ENCODE measurements at places on chromosomes 5 and 9.

GRCh38 chr5:161372682-161373344, 173.7 kb downstream of the GABRB2 start:
- no peak for DNase-seq

DNA sequence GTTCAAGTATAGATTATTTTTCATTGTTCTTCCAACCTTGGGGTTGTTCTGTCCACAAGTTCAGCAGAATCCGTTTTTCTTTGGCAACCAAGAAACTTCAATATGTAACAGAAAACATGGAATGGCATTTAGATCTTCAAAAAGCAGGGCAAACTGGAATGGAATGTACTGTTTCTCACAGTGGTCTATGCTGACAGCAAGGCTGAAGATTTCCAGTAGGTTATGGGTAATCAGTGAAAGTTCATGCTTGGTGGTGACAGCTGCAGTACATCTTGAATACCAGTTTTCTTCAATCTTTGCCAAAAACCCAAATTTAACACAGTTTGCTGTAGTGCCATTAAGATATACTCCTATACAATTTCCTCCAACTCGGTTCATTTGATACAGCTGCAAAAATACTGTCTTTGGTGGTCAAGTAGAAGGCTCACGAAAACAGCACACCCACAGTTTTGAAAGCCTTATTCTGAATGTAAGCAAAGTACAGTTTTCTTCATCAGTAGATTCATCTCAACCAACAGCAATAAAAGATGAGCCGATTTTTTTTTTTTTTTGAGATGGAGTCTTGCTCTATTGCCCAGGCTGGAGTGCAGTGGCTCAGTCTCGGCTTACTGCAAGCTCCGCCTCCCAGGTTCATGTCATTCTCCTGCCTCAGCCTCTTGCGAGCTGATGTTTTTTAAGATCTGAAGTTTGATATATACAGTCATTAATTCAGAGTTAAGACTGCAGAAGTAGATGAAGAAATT, 4.9 kb downstream of the TRIM52 start:
- no peak for DNase-seq

- no peak for DNase-seq
These were observed 388.2 kb downstream of the FAM170A start for GRCh38 chr5:120017513-120017912.

GRCh38 chr5:143001764-143002351, 231.7 kb downstream of the ARHGAP26 start:
- DNase-seq = peak; percentile 82

DNA sequence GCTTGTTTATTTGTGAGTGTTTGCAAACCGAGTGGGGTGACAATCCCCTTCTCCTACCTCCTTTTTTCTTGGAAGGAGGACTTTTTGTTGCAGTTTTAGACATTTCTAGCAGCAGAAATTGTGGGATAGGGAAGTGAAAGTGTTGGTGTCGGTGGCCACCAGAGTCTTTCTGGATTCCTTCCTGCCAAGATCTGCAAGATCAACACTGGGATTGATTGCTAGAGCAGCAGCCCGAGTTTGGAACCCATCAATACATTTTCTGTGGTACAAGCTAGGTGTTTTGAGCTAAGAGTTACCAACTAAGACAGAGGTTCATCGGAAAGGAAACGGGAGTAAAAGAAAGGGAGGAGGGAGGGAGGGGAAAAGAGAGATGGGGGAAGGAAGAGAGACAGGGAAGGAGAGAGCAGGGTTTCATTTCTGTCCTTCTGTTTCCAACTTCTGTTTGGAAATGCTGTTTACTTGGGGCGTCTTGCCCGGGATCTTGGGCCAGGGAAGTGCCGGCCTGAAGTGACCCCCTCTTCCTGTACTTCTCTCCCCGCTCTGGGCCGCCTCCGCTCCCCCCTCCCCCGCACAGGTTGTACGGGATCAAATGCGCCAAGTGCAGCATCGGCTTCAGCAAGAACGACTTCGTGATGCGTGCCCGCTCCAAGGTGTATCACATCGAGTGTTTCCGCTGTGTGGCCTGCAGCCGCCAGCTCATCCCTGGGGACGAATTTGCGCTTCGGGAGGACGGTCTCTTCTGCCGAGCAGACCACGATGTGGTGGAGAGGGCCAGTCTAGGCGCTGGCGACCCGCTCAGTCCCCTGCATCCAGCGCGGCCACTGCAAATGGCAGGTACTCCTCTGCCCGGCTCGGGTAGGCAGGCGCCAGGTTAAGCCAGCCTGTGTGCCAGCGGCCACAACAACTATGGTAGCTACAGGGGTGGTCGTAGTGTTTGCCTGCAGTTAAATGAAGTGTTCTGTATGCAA, 4.0 kb downstream of the ISL1 start:
- no peak for DNase-seq

GRCh38 chr9:131253891-131254491, 22.3 kb downstream of the FAM78A start:
- DNase-seq = peak; percentile 94

DNA sequence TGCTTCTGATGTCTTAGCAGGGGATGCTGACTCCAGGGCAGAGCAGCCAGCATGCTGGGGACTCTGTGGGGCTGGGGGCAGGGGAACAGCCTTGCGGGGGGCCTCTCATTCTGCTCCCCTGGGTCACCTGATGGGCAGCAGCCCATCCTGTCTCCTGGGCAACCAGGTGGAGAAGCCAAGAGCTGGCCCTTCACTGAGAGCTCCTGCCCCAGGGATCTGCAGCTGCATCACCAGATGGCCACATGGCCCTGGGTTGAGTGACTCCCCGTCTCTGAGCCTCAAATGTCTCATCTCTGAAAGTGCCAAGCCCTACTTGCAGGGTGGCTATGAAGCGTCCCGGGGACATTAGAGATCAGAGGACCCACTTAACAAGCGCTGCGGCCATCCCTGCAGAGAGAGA, 49.1 kb downstream of the LRSAM1 start:
- no peak for DNase-seq

DNA sequence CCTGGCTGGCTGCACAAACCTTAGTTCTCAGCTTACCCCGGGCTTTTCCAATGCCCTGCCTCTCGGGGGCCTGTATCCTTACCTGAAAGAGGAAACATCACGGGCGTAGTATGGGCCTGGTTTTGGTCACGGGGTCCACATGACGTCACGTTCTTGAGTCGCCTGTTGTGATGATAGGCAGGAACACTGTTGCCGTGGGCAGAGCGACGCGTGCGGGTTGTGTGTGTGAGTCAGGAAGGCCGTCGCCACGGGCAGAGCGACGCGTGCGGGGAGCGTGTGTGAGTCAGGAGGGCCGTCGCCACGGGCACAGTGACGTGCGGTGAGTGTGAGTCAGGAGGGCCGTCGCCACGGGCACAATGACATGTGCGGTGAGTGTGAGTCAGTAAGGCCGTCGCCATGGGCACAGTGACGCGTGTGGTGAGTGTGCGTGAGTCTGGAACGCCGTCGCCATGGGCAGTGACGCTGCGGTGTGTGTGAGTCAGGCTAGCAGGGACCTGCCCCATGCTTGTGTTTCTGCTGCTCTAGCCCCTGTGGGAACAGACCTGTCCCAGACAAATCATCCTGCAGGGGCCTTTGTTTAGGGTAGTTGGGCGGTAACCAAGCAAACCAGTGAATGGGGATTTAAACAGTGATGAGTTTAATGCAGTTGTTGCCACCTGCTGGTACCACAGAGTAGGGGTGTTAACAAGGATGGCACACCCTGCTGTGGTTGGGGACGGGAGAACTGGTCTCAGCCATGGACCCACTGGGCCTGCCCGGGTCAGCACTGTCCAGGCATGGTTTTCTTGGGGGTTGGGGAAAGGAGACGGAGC, 19.8 kb downstream of the TRIP13 start:
- DNase-seq = peak; percentile 45

DNA sequence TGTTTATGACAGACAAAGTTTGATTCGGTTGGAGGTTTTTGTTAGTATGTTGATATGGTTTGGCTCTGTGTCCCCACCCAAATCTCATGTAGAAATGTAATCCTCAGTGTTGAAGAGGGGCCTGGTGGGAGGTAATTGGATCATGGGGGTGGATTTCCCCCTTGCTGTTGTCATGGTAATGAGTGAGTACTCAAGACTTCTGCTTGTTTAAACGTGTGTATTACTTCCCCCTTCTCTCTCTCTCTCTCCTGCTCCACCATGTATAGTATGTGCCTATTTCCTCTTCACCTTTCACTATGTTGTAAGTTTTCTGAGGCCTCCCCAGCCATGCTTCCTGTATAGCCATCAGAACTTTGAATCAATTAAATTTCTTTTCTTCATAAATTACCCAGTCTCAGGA, 415.1 kb downstream of the HCN1 start:
- peak; percentile 2 for DNase-seq

GRCh38 chr9:92706218-92706940, 36.4 kb upstream of the IPPK start:
- peak; percentile 58 for DNase-seq

GRCh38 chr5:31551878-31552277, 19.8 kb downstream of the C5orf22 start:
- no peak for DNase-seq

DNA sequence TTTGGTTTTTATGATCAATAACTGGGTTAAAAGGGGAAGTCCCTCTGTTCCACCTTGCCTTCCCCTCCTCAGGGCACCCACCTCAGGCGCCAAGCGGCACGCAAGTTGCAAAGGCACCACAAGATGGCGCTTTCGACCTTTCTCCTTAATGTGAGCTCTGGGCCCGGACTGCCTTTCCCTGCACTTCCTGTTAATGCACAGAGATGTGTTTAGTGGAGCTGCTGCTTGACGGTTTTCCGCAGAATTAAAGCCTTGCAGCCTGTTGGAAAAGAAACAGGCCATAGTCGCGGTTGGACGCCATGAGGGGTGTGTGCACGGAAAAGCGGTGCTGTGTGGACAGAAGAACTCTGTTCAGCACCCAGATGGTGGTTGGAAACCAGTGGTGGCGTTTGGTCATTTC, 17.9 kb downstream of the CXCL14 start:
- peak; percentile 90 for DNase-seq

- DNase-seq = no peak
These were observed 115.9 kb downstream of the ZSWIM6 start for GRCh38 chr5:61447780-61448495.

- no peak for DNase-seq
These were observed 23.1 kb downstream of the NDUFS6 start for GRCh38 chr5:1824109-1824821.

GRCh38 chr5:69293882-69294281, 38.7 kb downstream of the CCDC125 start:
- no peak for DNase-seq

DNA sequence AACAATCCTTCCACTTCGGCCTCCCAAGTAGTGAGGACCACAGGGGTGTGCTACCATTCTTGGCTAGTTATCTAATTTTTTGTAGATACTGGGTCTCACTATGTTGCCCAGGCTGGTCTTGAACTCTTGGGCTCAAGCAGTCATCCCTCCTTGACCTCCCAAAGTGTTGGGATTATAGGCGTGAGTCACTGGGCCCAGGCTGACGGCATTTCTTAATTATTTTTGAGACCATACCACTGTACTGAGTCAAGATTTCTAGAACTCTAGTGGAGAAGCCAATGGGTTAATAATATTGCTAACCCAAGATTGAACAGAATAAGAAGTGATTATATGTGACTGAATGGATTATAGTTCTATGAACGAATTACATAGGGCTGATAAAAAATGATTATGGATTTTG, 66.7 kb downstream of the TARS1 start:
- no peak for DNase-seq

DNA sequence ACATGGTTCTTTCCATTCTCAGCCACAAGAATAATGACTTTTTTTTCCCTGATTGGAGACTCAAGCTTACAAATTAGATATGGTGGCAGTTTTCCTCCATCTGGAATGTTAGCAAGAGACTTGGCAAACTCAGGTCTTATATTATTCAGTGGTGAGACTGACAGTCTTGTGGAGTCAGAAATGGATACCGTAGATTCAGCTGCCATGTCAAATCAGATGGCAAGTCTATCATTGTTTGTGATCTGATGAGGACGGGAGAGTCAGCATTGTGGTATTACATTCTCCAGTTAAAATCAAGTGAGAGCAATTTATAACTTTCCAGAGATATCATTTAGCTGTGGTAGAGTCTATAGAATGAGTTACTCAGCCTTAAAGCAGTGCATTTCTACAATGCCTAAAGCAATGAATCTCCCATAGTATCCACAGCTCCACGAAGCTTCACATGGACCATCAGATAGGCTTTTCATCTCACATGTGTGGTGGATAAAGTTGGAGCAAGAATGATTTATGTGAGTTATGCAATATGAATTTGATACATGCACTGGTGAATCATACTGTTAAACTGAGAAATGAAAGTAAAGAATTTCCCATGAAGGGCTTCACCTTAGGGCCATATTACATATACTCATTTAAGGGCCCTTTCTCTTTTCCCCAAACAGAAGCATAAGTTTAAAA, 430.6 kb downstream of the ZNF608 start:
- no peak for DNase-seq

GRCh38 chr5:126234563-126235195, 188.5 kb upstream of the GRAMD2B start:
- peak; percentile 32 for DNase-seq

DNA sequence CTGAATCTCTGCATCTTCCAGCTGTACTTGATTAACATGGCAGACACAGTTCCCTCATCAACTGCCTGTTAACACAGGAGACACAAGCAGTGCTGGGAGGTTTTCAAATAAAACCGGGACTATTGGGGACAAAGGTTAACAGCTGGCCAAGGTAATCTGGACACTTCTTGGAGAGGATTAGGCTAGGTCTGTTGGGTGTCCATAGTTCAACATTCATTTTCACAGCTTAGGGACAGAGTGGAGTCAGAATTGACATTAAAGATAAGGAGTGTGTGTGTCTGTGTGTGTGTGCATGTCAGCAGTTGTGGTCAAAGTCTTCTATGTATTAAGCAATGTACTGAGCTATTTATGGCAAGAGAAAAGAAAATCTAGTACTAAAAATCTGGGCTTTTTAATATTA, 216.2 kb downstream of the MED10 start:
- no peak for DNase-seq

GRCh38 chr5:132211787-132212186, 15.9 kb downstream of the P4HA2 start:
- DNase-seq = no peak

GRCh38 chr5:32562843-32563242, 22.5 kb upstream of the SUB1 start:
- no peak for DNase-seq

DNA sequence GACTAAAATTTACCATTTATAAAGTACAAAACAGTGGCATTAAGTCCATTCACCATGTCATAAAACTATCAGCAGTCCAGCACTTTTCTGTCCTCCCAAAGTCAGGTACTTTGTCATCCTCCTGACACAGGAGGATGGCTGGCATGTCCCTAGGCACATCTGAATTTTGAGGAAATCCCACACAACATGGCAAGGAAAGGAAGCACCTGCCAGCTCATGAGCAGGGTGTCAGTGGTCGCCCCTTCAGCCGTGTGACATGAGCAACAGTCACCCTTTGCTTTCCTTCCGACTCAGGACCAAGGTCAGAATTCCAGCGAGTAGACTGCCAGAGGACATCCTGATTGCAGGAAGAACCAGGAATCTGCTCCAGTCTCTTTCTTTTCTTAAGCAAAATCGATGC, 77.1 kb downstream of the PPARGC1B start:
- no peak for DNase-seq

- DNase-seq = no peak
These were observed 46.6 kb downstream of the ARHGAP26 start for GRCh38 chr5:142816531-142817430.

- DNase-seq = no peak
These were observed 167.1 kb upstream of the MVB12B start for GRCh38 chr9:126159430-126160060.

Data from NB4 (cell line).